ENCODE measurements at places on chromosomes 1 and 21. TPM values are rescaled to one million over a fixed set of nuclear protein-coding genes. Genes with fewer than 3 reads are reported as not detected.

DNA sequence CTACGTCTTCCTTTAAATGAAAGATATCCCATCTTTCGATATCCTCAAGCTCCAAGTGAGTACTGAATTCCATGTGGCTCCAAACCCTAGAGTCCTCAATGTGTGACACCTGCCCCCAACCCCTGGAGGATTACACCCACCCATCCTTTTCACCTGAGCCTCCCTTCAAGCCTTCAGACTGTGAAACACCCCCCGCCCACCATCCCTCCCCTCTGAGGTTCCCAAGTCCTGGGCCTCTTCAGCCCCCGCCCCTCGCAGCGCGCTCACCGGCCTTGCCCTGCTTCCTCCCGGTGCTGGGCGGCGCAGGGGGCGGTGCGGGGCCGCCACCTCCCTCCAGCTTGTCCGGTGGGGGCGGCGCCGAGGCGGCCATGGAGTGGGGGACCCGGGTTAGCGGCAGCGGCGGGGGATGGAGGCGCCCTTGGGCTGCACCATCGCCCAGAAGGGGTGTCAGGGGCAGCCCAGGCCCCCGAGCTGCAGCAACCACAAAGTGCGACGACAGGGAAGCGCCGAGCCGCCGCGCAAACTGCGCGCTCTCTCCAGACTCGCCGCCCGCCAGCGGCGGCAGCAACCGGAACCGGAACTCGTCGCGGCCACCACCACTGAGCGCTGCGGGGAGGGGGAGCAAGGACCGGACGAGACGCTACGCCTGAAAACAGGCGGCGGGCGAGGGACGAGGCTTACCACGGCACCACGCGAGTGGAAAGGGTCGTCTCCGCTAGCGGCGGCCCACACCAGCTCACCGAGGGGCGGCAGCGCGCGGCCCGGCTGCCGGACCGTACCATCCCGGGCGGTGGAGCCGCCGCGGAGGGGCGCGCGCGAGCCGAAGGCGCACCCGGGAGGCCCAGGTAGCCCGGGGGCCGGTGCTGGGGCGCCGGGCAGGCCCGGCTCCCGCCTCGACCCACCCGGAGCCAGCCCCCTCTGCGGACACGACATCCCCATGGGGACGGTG lies at the start of gene PYGO2:
Gene PYGO2 (minus strand): TSS at position 576 of the 949 bp plus-strand sequence. CDS start 206 bp downstream, at position 370.
- no peaks in the 10 kb centered on the region for H3K27me3 ChIP-seq
- H3K27ac ChIP-seq: peak within 1 kb of the TSS; percentile 94
- DNase-seq: peak; percentile 88

DNA sequence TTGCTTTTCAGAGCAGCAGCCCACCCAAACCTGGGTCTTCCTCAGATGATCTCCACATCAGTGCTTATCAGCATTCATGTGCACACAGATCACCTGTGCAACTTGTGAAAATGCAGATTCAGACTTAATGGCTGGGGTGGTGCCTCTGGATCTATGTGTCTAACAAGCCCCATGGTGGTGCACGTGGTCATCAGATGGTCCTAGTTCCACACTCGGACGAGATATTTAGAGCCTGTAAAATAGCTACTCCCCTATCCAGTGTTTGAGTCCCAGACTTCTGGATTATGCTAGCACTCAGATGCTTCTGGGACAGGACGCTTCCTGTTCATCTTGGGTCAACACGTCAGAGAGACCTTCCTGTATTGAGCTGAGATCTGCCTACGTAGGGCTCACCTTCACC lies 114.2 kb downstream of the LIPI start:
- H3K36me3 ChIP-seq: peaks cover 5% of the 10 kb centered on the region
- no peaks in the 10 kb centered on the region for H3K27me3 ChIP-seq
- H3K4me3 ChIP-seq: no peak overlapping the region
- no peaks in the 10 kb centered on the region for H3K4me1 ChIP-seq
- H3K27ac ChIP-seq: no peak overlapping the region

- H3K4me1 ChIP-seq: no peaks in the 10 kb centered on the region
- DNase-seq: no peak
- H3K27me3 ChIP-seq: no peaks in the 10 kb centered on the region
- H3K27ac ChIP-seq: no peak overlapping the region
These were observed 373.0 kb downstream of the PLPP3 start for GRCh38 chr1:56206391-56206790.

- peak; percentile 56 for DNase-seq
- H3K4me3 ChIP-seq: no peak overlapping the region
- no peak overlapping the region for H3K27ac ChIP-seq
- no peaks in the 10 kb centered on the region for H3K27me3 ChIP-seq
- H3K4me1 ChIP-seq: no peaks in the 10 kb centered on the region
These were observed 25.4 kb downstream of the ZNF362 start for GRCh38 chr1:33281554-33282303.

DNA sequence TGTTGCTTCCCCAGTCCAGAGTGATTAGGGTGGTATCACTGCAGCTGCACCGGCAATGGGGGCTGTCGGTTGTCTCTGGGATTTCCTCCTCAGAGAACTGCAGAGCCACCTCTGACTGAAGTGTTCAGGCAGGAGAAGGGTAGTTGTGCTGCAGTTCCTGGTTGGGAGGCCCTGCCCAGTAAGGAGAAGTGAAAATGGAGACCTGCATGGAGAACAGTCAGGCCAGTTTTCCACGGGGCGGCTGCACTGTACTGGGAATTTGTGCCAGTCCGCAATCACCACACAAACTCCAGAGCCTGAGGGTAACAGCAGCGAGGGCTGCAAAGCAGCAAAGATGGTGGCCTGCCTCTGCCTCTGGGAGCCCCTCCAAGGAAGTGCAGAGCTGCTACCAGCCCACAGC lies 58.1 kb upstream of the CCDC190 start:
- no peak overlapping the region for H3K4me3 ChIP-seq
- no peaks in the 10 kb centered on the region for H3K36me3 ChIP-seq
- H3K4me1 ChIP-seq: no peaks in the 10 kb centered on the region
- DNase-seq: no peak
- H3K27me3 ChIP-seq: no peaks in the 10 kb centered on the region

DNA sequence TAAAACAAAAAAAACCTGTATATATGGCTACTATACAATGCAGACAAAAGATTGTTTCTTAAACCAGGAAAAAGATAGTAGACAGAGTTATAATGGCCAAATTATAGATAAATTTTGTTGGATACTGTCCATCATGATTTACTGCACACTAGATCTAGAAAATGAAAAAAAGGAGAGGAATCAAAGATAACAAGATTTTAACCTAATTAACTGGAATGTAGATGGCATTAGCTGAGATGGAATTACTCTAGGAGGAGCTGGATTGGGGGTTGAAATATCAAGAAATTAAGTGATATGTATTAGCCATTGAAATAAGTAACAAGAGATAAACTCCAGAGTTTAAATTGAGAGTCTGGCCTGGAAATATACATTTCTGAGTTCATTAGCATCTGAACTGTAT lies 1489.1 kb downstream of the PLA2G4A start:
- no peak for DNase-seq
- no peak overlapping the region for H3K4me3 ChIP-seq
- no peaks in the 10 kb centered on the region for H3K4me1 ChIP-seq

GRCh38 chr21:42463861-42464515 lies 32.0 kb downstream of the RSPH1 start:
- no peaks in the 10 kb centered on the region for H3K36me3 ChIP-seq
- H3K27ac ChIP-seq: no peak overlapping the region
- peaks cover 6% of the 10 kb centered on the region for H3K4me1 ChIP-seq

- H3K4me3 ChIP-seq: no peak overlapping the region
- no peaks in the 10 kb centered on the region for H3K4me1 ChIP-seq
- no peaks in the 10 kb centered on the region for H3K36me3 ChIP-seq
- no peaks in the 10 kb centered on the region for H3K27me3 ChIP-seq
- no peak overlapping the region for H3K27ac ChIP-seq
These were observed 19.3 kb downstream of the TRMT13 start for GRCh38 chr1:100152271-100152670.

- H3K27ac ChIP-seq: peak overlapping the region; percentile 91
- peaks cover 14% of the 10 kb centered on the region for H3K4me1 ChIP-seq
- no peaks in the 10 kb centered on the region for H3K36me3 ChIP-seq
- DNase-seq: no peak
These were observed 7.7 kb upstream of the FAM167B start for GRCh38 chr1:32239337-32239736.

GRCh38 chr1:1907098-1907736 lies 7.8 kb upstream of the CALML6 start:
- H3K27ac ChIP-seq: no peak overlapping the region
- no peak for DNase-seq
- H3K27me3 ChIP-seq: no peaks in the 10 kb centered on the region
- H3K4me3 ChIP-seq: no peak overlapping the region

DNA sequence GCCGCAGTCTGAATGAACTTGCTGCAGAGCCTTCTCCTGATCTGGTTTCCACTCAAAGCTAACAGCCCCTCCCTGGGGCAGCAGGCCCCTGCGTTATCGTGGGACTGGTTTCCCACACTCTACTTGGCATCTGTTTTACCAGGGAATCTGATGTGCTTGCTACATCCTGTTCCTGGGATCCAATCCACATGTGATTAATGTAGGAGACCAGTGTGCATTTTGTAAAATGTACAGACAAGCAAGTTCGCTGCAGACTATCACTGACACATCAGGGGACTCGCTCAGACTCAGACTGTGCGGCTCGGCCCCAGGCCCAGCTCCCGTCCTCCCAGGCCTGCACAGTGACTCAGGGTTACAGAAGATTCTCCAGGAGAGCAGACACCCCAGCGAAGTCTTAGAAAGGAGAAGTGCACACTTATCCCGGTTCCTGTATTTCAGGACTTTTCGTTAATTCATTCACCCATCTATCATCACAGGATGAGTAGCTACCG lies 340.1 kb downstream of the MATN1 start:
- H3K27me3 ChIP-seq: no peaks in the 10 kb centered on the region
- peaks cover 17% of the 10 kb centered on the region for H3K4me1 ChIP-seq
- no peak overlapping the region for H3K27ac ChIP-seq
- DNase-seq: no peak
- no peak overlapping the region for H3K4me3 ChIP-seq

DNA sequence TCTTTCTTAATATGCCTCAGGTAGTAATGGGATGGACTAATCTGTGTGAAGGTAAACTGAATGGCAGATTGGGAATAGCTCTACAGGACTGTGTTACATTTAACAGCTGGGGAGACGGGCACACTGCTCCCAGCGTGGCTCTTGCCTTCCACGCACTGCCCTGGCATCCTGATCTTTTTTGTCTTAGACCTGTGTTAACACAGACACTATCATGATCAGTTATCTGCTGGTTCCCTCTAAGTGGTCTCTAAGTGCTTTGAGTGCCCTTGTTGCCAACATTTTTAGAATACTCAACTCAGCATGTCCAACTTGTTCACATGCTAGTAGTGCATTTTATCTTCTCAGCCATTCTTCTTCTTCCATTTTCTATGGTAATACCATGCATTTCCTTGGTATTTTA lies 208.1 kb downstream of the RYR2 start:
- no peaks in the 10 kb centered on the region for H3K4me1 ChIP-seq
- no peaks in the 10 kb centered on the region for H3K27me3 ChIP-seq
- H3K27ac ChIP-seq: no peak overlapping the region
- H3K4me3 ChIP-seq: no peak overlapping the region
- DNase-seq: no peak

GRCh38 chr1:3816331-3817137 lies 20.2 kb upstream of the LRRC47 start:
- no peaks in the 10 kb centered on the region for H3K27me3 ChIP-seq
- peak; percentile 53 for DNase-seq
- H3K4me1 ChIP-seq: no peaks in the 10 kb centered on the region
- no peak overlapping the region for H3K4me3 ChIP-seq
- peaks cover 30% of the 10 kb centered on the region for H3K36me3 ChIP-seq
- H3K27ac ChIP-seq: no peak overlapping the region

DNA sequence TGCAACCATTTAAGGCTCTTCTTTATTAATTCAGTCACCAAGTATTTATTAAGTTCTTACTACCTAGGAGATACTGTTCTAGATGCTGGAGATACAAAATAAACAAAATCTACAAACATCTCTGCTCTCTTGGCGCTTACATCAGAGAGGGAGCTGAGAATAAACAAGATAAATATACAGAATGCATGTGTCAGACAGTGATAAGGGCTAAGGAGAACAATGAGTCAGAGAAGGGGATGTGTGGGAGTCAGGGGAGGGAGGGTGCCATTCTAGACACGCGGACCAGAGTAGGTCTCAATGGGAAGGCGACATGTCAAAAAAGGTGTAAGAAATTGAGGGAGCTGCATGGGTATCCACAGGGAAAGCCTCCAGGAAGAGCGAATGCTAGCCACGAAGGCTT lies 393.2 kb downstream of the RWDD3 start:
- no peaks in the 10 kb centered on the region for H3K4me1 ChIP-seq
- H3K27ac ChIP-seq: no peak overlapping the region
- no peak for DNase-seq
- H3K36me3 ChIP-seq: no peaks in the 10 kb centered on the region

GRCh38 chr1:47894410-47895278 lies 102.5 kb downstream of the TRABD2B start:
- H3K4me1 ChIP-seq: no peaks in the 10 kb centered on the region
- H3K36me3 ChIP-seq: no peaks in the 10 kb centered on the region
- no peak for DNase-seq

- no peaks in the 10 kb centered on the region for H3K27me3 ChIP-seq
- no peak overlapping the region for H3K4me3 ChIP-seq
- no peak for DNase-seq
- H3K4me1 ChIP-seq: no peaks in the 10 kb centered on the region
- H3K27ac ChIP-seq: no peak overlapping the region
- H3K36me3 ChIP-seq: no peaks in the 10 kb centered on the region
These were observed 85.7 kb upstream of the SLC45A1 start for GRCh38 chr1:8232036-8232757.

The RNF19B gene
- total RNA-seq: 28.9 TPM

The DSCAM gene
- total RNA-seq: 0.36 TPM

The CIART gene
- 12.5 TPM for total RNA-seq

The DIO1 gene
- total RNA-seq: not detected

The ALX3 gene
- not detected for total RNA-seq

The ADGRL4 gene
- total RNA-seq: 7.8 TPM

The TRIM45 gene
- total RNA-seq: 9.1 TPM

The H6PD gene
- 26.7 TPM for total RNA-seq

The KCNJ15 gene
- not detected for total RNA-seq

The NEXN gene
- 68.8 TPM for total RNA-seq

The PRAMEF12 gene
- total RNA-seq: not detected

The RHCE gene
- total RNA-seq: not detected

The CFAP126 gene
- total RNA-seq: not detected

The F13B gene
- total RNA-seq: not detected
